ENCODE measurements at places on chromosomes 11 and 22.

DNA sequence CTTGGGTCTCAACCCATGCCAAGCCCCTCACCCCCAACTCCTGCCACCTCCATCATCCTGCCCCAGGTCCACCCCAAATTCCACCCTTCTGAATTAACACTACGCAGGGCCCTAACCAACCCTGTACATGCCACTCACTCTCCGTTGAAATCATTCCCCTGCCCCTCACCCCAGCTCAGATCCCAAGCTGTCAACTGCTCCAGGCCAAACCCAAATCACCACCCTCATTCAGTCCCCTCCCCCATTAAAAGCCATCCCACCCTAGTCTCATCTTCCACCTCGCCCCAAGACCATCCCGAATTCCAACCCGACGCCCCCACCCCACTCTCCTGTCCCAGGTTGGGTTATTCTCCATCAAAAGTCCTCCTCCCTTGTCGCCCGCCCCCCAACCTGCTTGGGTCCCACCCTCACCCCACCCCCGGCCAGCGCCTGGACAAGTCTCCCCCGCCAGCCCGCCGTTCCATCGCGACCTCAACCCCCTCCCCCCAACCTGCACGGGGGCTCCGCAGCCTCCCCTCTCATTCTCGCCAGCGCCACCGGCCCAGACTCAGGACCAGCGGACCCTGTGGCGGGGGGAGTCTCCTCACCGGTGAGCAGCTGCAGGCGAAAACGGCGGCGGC is 466 bp downstream of the FAM168A start:
- no peak for DNase-seq

- no peak for DNase-seq
Measured at GRCh38 chr11:103397369-103397768, 288.1 kb downstream of the DYNC2H1 start.

- DNase-seq: peak; percentile 70
Measured at GRCh38 chr11:795634-796564, 2.2 kb downstream of the SLC25A22 start.

- no peak for DNase-seq
Measured at GRCh38 chr11:31812383-31813381, 1.6 kb upstream of the PAX6 start.

- no peak for DNase-seq
Measured at GRCh38 chr11:12629601-12630313, 44.5 kb upstream of the TEAD1 start.

DNA sequence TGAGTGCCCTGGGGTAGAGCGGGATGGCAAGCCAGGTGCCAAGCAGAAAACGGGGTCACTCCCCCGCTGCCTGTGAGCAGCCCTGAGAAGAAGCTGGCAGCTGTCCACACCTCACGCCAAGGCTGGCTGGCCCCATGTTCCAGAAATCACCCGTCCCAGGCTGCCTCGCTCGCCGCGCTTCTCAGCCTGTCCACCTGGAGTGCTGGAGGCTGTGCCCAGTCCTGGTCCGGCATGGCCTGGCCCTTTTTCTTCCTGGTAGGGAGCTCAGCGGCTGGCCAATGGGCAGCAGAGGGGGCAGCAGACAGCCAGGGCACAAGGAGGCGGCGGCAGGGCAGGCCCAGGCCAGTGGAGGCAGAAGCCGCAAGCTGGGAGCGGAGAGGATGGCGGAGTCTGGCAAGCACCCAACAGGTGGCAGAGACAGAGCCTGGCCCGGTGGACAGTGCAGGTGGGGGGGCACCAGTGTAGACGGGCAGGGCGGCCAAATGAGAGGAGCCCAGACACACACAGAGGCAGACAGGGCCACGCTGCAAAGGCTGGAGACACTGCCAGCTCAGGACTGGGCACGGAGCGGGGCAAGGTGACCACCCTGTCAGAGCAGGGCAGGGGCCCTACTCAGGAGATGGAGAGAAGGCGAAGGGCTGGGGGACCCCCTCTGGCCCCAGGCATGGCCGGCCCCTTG is 37.2 kb upstream of the TH start:
- DNase-seq: no peak

DNA sequence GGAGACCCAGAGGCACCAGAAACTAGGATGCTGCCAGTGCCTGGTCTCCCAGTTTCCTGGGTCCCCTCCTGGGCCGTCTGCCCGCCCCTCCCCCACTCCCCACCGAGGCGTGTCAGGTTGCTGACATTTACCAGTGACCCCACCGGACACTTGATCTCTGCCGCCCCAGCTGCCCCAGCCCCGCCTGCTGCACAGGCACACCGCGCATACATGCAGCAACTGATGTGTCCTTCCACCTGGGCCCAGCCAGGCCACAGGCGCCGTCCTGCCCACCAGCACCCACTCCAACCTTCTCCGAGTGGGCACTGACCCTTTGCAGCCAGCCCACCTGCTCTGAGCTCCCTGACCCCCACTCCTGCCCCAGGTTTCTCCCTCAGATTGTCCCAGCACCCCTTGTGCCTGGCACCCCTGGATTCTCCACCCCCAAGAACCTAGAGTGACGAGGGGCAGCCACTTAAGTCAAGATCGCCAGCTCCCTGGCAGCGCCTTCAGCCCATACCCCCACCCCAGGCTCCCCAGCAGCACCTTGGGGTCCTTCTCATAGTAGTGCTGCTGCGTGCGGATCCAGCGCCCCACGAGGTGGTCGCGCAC is 548 bp downstream of the PYGM start:
- no peak for DNase-seq

GRCh38 chr22:16699326-16699725 is 106.7 kb upstream of the CCT8L2 start:
- no peak for DNase-seq

DNA sequence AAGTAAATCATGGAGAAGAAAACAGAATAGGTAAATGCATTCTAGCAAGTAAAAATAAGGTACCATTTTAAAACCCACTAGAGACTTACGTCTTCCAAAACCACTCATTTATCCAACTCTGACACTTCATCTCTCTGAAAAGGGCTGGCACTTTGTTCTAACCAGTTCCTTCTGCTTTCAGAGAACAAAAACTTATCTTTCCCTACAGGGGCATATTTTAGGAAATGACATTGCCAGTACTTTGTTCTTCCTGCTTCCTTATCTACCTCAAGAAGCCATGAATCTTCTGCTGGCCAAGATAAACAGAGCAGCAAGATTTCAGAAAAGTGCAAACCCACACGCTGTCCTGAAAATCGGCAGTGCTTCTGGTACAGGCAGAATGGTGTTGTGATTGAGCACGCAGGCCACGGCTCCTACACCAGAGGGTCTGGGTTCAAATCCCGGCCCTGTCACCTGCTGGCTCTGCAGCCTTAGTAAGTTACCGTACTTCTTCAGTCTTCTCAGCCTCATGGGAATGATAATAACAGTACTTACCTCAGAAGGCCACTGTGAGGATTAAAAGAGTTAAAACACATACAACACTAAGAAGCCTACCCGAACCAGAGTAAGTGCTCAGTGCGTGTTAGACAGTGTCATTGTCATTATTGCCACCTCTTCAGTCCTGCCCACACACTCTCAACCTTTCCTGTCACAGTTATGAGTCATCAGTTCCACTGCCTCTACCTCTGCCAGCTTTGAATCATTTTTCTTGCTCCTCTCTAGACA is 11.0 kb downstream of the MPZL3 start:
- DNase-seq: peak; percentile 62

DNA sequence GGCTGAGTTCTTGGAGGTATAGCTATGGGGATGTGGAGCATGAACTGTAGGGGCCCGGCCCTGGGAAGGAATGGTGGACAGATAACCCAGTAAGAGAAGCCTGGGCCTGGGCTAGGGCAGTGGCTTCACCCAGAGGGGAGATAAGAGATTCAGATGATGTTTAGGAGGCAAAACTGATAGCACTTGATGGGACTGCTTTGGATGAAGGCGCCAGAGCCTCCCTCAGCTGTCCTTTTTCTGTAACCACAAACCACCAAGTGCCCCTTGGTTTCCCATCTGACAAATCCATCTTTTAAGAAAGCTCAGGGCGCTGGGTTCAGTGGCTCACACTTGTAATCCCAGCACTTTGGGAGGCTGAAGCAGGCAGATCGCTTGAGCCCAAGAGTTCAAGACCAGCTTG is 23.4 kb downstream of the RELT start:
- DNase-seq: no peak

DNA sequence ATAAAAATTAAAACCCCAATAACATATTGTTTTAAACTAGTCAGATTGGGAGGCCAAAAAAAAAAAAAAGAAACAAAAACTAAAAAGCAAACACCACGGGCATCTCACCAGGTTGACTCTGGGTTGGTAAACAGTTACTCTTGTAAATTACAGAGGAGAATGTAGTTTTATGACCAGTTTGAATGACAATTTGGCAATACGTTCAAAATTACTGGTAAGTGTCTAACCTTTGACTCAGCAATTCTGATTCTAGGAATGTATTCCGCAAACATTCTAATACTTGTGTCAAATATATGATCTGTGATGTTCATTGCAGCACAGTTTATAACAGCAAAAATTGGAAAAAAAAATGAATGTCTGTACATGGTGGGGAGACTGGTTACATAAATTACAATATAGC is 1376.0 kb downstream of the TBC1D22A start:
- no peak for DNase-seq

GRCh38 chr22:33000342-33001280 is 57.6 kb downstream of the SYN3 start:
- DNase-seq: no peak

DNA sequence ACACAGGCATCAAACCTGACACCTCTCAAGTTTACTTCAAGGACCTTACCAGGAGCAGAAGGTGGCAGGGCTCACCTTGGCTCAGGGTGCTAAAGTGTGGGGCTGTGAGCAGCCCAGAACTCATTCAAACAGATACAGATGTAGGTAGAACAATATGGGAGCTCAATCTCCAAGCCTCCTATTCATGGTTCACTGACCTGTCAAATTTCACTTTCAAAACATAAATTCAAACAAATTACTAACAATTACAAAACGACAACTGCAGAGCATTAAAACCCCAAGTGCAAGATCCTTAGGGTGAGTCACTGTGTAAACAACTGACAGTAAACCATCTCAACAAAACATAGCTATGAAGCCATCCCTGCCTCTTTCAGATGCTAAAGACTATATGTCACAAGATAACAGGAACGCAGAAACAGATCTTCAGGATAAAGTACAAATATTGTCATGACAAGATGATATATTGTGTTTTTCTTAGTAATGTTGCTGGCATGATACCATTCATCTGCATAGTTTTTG is 303.5 kb upstream of the ANO3 start:
- no peak for DNase-seq

DNA sequence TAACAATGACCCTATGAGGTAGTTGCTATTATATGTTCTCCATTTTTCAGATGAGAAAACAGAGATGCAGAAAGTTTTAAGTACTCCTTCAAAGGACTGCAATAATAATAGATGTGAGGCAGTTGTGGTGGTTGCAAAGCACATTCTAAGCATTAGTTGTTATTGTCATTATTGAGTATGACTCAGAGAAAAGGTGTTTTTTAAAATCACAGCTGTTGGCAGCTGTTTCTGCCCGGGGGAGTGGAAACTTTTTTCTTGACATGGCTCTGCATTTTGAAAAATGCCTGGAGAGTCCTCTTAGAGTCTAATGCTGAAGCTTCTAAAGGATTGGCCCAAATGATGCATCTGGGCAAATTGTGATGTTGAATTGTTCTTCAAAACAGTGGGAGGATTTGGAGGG is 244.5 kb upstream of the MPPED2 start:
- DNase-seq: no peak

DNA sequence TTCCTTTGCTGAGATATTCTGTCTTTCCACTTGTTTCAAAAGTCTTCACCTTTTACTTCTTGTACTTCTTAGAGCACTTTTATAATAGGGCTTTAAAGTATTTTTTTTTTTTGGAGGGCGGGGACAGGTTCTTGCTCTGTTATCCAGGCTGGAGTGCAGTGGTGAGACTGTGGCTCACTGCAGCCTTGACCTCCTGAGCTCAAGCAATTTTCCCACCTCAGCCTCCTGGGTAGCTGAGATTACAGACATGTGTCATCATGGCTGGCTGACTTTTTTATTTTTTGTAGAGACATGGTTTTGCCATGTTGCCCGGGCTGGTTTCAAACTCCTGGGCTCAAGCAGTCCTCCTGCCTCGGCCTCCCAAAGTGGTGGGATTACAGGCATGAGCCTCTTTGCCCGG is 57.9 kb downstream of the DYNC2H1 start:
- no peak for DNase-seq

DNA sequence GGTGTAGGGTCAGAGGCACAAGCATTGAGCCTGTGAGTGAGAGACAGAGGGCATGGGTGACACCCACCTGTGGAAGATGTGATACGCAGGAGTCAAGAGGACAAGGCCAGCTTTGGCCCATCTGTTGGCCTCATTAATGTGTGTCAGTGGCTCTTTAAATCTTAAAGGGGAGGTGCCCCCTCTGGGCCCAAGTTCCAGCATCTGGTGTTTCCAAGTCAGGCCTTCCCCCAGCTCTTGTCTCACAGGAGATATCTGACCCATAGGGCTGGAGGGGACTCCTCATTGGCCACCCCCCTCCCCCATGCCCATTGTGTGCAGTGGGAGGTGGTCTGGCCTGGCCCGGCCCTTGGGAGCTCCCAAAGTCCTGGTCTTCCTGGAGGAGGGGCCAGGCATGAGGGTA is 8.9 kb downstream of the KCNK7 start:
- DNase-seq: no peak

DNA sequence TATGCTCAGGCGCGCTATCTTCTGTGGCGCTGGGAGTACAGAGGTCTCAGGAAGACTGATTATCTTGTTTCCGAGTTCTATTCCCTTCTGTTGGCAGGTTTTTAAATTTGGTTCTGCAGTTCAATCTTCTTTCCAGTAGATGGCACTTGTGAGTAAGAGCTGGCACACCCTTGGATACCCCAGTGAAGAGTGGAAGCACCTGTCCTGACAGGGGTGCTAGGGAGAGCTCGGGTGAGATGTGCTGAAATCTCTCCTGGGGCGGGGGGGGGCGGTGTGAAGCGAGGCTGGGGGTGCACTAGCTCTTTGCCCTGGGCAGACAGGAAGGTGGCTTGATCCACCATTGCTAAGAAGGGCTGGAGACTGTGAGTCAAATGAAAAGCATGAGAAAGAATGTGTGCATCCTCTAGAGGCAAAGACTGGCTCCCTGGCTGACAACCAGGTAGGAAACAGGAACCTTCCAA is 679.9 kb upstream of the CCDC179 start:
- DNase-seq: no peak

DNA sequence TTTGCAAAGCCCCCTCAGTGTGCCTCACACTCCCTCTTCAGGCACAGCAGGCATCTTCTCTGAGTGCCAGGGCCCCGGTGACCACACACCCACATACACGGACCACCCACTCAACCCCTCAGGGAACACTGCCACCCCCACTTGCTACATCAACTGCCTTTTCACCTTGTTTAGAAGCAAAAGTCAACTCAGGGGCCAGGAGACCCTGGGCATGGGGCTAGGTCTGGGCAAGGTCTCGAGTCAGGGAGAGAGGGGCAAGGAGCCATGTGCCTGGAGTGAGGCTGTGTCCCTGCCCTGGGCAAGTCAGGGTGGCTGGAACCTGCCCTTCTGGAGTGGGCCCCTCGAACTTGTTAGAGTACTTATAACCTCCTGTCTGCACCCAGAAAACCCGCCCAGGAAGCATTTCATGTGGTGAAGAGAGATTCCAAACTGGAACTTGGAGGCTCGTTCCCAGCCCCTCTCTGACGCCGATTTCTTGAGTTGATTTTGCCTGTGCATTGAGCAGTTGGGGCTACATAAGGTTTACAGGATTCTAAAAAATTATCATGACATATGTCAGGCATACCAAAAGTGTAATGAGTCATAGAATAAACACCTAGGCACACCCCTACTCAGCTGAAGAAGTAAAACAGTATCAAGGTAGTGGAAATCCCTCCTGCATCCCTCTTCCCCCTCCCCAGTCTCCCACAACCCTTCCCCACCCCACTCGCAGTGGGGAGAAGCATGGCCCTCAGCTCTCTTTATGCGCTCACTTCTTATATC is 74.3 kb downstream of the MYEOV start:
- DNase-seq: no peak

Data from T-helper 22 cell (primary cell).